ENCODE measurements at places on chromosomes 2 and 18.

- no peaks in the 10 kb centered on the region for H3K4me1 ChIP-seq
- no peak for DNase-seq
- H3K27ac ChIP-seq: no peak overlapping the region
- peaks cover 32% of the 10 kb centered on the region for H3K36me3 ChIP-seq
Measured at GRCh38 chr18:74512321-74513053, 16.3 kb downstream of the CNDP2 start.

- no peaks in the 10 kb centered on the region for H3K36me3 ChIP-seq
- no peak overlapping the region for H3K27ac ChIP-seq
- peaks cover 3% of the 10 kb centered on the region for H3K27me3 ChIP-seq
- H3K4me3 ChIP-seq: no peak overlapping the region
Measured at GRCh38 chr18:37328946-37329719, 236.5 kb downstream of the CELF4 start.

DNA sequence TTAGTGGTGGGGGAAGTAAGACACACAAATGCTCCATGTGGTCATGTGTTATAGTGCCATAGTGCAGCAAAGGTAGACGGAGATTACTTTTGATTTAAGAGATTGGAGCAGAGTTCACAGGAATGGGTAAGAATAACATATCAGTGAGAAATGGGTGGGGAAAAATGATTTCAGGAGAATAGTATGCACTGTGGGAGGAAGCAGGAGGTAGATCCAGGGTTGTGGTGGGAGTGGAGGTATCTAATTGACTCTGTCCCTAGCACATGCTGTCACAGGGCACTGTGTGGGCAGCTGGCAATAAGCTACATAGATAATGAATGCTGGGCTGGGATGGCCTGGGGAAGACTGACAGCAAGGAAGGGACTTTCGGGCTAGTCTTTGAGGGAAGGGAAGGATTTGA, 65.3 kb downstream of the STAT1 start:
- H3K27me3 ChIP-seq: no peaks in the 10 kb centered on the region
- H3K4me3 ChIP-seq: no peak overlapping the region
- DNase-seq: no peak

DNA sequence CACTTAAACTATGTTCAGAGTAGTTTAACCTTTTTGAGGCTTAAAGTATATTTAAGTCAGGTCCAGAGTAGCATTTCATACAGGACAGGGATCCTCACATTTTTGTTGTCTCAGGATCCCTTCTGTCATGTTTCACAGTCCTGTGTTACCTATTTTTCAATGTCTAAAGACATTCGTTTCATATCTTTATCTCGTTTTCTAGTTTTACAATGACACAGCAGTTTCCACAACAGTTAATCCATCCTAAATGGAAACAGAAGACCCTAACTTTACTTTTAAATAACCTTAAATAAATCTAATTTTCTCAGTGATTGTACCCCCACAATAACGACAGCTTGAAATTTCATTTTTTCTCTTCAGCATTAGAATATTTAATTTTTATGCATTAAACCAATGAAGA, 17.3 kb upstream of the SCN9A start:
- DNase-seq: no peak
- no peak overlapping the region for H3K27ac ChIP-seq
- no peaks in the 10 kb centered on the region for H3K4me1 ChIP-seq
- no peaks in the 10 kb centered on the region for H3K27me3 ChIP-seq

DNA sequence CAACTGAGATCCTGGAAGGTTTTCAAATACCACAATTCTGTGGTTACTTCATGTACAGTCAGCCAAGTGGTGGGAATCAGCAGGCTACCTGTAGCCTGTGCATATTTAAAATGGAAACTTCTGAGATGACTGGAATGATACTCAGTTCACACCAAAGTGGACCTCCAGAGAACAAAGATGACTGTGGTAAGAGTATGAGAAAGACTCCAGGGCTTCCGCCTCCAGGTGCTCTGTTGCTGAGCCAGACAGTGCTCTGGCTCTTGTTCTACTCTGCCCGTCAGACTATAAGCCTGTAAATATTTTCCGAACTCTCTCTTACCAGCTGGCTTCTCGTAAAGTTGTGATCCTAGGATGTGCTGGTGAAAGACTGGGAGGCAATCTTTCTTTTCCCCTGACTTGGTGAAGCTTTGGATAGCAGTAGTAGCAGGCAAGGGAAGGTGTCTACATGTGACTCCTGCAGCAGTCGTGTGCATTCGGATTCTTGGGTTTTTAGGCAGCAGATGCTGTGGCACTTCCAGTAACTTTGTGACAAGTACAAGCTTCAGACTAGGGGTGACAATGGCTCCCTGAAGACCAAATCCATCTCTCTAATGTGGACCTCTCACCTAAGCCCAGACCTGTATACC, 23.1 kb downstream of the ST3GAL5 start:
- no peaks in the 10 kb centered on the region for H3K27me3 ChIP-seq
- peaks cover 1% of the 10 kb centered on the region for H3K36me3 ChIP-seq
- H3K27ac ChIP-seq: no peak overlapping the region
- no peak overlapping the region for H3K4me3 ChIP-seq
- H3K4me1 ChIP-seq: no peaks in the 10 kb centered on the region

DNA sequence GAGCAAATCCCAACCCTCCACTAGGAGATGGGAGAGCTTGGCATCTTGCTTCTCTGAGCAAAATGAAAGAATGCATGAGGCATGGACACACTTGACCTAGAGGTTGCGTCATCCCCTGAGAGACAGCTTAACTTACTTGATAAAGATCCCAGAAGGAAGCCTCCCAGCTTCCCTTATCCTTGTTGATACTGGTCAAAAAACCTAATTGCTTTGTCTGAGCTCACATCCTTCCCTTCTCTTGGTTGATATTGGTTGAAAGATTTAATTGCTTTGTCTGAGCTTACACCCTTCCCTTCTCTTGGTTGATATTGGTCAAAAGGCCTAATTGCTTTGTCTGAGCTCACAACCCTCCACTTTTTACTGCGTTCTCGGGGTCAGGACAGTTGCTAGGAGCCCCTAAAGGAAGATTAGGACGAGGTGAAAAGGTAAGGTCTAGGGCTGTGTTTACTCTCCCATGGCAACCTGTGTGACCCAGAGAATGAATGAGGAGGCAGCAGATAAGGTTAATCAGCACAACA, 12.2 kb upstream of the BOD1L2 start:
- no peak for DNase-seq
- H3K36me3 ChIP-seq: no peaks in the 10 kb centered on the region
- H3K4me3 ChIP-seq: no peak overlapping the region
- peaks cover 3% of the 10 kb centered on the region for H3K27me3 ChIP-seq
- H3K27ac ChIP-seq: no peak overlapping the region
- no peaks in the 10 kb centered on the region for H3K4me1 ChIP-seq

GRCh38 chr2:28248511-28248910, 144.1 kb upstream of the FOSL2 start:
- H3K4me1 ChIP-seq: no peaks in the 10 kb centered on the region
- peaks cover 3% of the 10 kb centered on the region for H3K36me3 ChIP-seq
- no peak overlapping the region for H3K4me3 ChIP-seq
- H3K27me3 ChIP-seq: no peaks in the 10 kb centered on the region
